Sigmoid colon (tissue), 7 donors: ENCODE measurements at places on chromosomes 5 and 9. TPM values are rescaled to one million over a fixed set of nuclear protein-coding genes. Genes with fewer than 3 reads are reported as not detected.
A peak's percentile ranks its signal among the peaks of the same experiment; 100 is the strongest.

DNA sequence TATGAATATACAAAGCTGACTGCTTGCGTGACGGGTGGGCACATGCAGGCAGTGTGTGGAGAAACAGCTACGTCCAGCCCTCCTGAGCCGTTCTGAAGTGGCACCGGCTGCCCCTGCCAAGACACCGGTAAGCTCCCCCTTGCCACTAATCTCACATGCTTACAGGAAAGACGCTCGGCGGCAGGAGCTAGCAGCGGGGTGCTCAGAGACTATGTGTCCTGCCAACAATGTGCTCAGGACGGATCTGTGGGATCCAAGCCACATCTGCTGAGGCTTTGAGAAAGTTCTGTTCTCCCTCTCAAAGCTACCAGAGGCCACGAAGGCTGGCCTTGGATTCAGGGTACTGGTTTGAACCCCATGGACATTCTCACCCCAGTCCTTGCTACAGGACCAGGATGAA lies 157.2 kb upstream of the PHYKPL start:
- peaks cover 51% of the 10 kb centered on the region for H3K27me3 ChIP-seq
- H3K27ac ChIP-seq, result no peak overlapping the region
- no peaks in the 10 kb centered on the region for H3K4me1 ChIP-seq
- no peak overlapping the region for H3K4me3 ChIP-seq

- no peaks in the 10 kb centered on the region for H3K36me3 ChIP-seq
- no peak for DNase-seq
- H3K27ac ChIP-seq, result peak overlapping the region; percentile 25
- H3K4me1 ChIP-seq, result peaks cover 42% of the 10 kb centered on the region
Observed at GRCh38 chr9:106896695-106897094, 33.7 kb downstream of the ZNF462 start.

DNA sequence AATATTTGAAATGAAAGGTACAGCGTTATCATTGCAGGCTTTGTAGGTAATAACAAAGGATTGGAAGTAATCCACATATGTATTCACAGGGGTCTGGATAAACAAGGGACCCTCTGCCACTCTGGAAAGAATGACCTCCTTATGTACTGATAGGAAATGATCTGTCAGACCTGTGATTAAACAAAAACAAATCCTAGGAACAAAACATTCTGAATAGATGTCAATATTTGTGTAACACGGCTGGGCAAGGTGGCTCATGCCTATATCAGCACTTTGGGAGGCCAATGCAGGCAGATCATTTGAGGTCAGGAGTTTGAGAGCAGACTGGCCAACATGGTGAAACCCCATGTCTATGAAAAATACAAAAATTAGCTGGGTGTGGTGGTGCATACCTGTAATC lies 42.3 kb downstream of the NSUN2 start:
- H3K36me3 ChIP-seq, result no peaks in the 10 kb centered on the region
- no peak overlapping the region for H3K27ac ChIP-seq
- no peaks in the 10 kb centered on the region for H3K4me1 ChIP-seq
- no peaks in the 10 kb centered on the region for H3K27me3 ChIP-seq

DNA sequence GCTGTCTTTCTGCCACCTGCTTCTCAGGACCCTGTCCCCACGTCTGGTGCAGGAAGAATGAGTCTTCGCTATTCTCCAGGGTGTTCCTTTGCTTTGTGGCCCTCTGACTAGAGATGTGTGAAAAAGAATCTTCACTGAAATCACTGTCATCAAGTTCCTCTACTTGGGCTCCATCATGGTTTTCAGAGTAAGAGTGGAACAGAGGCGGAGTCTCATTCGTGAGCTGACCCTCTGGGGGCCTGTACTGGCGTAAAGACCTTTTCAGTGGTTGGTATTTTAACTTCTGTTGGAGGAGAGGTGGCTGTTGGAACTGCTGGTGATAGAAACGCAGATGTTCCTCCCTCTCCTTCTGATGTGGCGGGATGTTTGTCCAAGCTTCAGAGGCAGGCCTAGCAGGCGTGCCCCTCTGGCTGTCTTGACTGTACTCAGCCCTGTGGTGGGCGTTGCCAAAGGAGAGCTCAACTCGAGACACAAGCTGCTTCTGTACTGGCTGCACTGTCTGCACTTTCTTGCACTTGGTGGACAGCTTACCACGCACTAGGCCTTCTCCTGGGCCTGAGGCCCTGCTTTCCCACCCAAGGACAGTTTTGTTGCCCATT lies 72.0 kb downstream of the KIF24 start:
- no peaks in the 10 kb centered on the region for H3K4me1 ChIP-seq
- DNase-seq, result no peak
- no peaks in the 10 kb centered on the region for H3K27me3 ChIP-seq
- peaks cover 2% of the 10 kb centered on the region for H3K36me3 ChIP-seq
- no peak overlapping the region for H3K4me3 ChIP-seq
- H3K27ac ChIP-seq, result no peak overlapping the region

DNA sequence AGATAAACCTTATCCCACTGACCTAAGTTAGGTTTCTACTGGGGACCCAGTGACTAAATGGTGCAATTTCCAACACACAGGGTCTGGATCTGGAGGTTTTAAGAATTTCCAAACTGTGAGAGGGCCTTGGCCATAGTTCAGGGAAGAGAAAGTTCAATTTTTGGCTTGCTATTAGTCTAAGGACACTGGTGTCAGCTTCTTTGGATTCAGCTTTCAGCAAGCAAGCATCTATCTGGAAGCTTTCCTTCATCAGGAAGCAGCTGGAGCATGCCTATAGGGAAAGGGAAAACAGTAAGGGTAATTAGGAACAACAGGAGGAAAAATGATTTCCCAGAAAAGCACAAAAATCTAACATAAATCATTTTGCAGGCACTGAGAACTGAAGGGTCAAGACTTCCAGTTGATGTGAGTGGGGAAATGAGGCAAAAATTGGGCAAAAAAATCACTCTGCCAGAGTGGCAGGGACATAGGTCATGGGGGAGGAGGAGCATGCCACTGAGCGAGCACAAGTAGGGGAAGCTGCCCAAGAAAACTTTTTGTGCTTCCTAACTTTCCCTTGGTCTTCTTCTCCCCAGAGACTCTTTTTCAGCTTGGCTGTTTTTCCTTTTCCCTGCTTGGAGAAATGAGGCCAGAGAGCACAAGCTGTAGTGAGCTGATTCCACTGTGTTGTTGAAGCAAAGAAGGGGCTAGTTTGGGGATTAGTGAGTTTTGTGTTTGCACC lies 299.6 kb downstream of the FGF10 start:
- peak overlapping the region; percentile 50 for H3K27ac ChIP-seq
- H3K4me1 ChIP-seq, result no peaks in the 10 kb centered on the region
- no peak overlapping the region for H3K4me3 ChIP-seq
- H3K27me3 ChIP-seq, result no peaks in the 10 kb centered on the region
- no peak for DNase-seq

DNA sequence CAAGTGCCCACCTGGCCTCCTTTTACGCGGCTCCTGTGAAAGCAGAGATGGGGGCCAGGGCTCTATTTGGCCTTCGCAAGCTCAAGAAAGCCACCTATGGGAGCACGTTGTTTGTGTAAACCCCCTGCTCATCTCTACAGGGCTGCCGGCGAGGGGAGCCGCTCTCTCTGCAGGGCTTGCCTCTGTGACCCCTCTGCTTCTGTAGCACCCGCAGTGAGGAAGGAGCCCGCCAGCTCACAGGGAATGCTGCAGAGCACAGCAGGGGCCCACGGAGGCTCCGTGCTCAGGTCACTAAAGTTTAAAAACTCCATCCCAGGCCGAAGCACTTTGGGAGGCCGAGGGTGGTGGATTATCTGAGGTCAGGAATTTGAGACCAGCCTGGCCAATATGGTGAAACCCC lies 376.8 kb downstream of the IRX2 start:
- H3K36me3 ChIP-seq, result no peaks in the 10 kb centered on the region
- H3K4me3 ChIP-seq, result no peak overlapping the region
- H3K27me3 ChIP-seq, result no peaks in the 10 kb centered on the region
- DNase-seq, result no peak

DNA sequence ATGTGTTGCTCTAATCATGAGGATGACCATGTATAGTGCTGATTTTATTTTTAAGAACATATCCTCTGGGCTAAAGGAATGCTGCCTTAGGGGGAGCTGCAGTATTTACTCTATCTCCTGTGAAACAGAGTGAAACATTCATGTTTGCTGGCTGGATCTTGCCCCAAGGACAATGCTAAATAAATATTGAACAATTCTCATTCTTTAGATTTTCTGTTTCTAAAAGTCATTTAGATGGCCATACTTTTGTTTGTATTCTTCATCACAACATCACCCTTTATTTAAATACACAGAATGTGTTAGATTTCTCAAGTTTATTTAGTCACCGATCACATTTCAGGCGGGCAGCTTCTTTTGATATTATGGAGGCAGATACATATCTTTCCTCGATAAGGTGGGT lies 103.3 kb downstream of the ARHGEF28 start:
- H3K27me3 ChIP-seq, result no peaks in the 10 kb centered on the region
- H3K4me3 ChIP-seq, result no peak overlapping the region
- H3K27ac ChIP-seq, result peak overlapping the region; percentile 74
- no peak for DNase-seq
- peaks cover 10% of the 10 kb centered on the region for H3K4me1 ChIP-seq

- H3K27ac ChIP-seq, result no peak overlapping the region
- peaks cover 100% of the 10 kb centered on the region for H3K36me3 ChIP-seq
- no peaks in the 10 kb centered on the region for H3K27me3 ChIP-seq
- no peak overlapping the region for H3K4me3 ChIP-seq
Observed at GRCh38 chr9:89339807-89340206, 21.5 kb downstream of the SECISBP2 start.

- no peak overlapping the region for H3K4me3 ChIP-seq
- no peaks in the 10 kb centered on the region for H3K4me1 ChIP-seq
- H3K27ac ChIP-seq, result no peak overlapping the region
- no peak for DNase-seq
- H3K27me3 ChIP-seq, result no peaks in the 10 kb centered on the region
Observed at GRCh38 chr5:105817914-105818313, 1852.8 kb downstream of the EFNA5 start.

GRCh38 chr5:31485376-31486207 lies 46.3 kb downstream of the DROSHA start:
- no peak overlapping the region for H3K27ac ChIP-seq
- H3K27me3 ChIP-seq, result no peaks in the 10 kb centered on the region

GRCh38 chr9:125121146-125121545 lies 22.2 kb downstream of the SCAI start:
- no peak overlapping the region for H3K4me3 ChIP-seq
- H3K27me3 ChIP-seq, result no peaks in the 10 kb centered on the region
- no peaks in the 10 kb centered on the region for H3K36me3 ChIP-seq
- H3K27ac ChIP-seq, result no peak overlapping the region
- H3K4me1 ChIP-seq, result peaks cover 14% of the 10 kb centered on the region

DNA sequence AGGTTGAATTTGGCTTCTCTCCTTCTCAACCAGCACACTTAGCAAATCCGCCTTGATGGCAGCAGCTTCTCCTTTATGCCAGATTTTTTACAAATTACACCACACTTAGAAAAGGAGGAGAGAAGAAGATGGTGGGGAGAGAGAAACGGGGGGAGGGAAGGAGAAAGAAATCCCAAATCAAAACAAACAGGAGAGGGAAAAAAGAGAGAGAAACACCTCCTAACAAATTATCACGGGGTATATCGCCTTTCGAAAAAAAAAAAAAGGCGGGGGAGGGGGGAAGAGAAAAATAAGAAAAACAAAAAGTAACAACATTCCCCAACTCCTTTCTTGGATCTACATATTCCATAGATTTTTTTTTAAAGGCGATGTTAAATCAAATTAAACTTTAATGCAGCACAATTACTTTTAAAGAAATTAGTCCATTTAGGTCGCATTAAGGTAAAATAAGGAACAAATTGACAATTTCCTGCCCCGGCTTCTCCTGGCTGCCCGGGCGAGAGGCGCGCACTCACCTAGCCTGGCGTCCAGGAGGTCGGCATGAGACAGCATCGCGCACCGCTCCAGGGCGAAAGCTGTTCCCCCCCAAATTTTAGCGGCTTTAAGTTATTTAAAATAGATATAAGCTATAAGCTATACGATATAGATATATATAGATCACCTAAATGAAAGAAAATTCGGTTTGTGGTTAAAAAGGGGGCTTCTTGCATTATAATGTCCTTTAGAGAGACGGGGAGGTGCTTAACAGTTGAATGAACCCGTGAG lies at the start of gene OTP:
TSS of gene OTP (minus strand) at position 716 of the 765 bp plus-strand sequence. CDS start at position 552, 164 bp downstream.
- H3K27ac ChIP-seq, result no peak within 1 kb of the TSS
- DNase-seq, result no peak
- H3K4me1 ChIP-seq, result no peaks in the 10 kb centered on the region
- no peak within 1 kb of the TSS for H3K4me3 ChIP-seq
- no peaks in the 10 kb centered on the region for H3K36me3 ChIP-seq

GRCh38 chr5:92635001-92635461 lies 946.0 kb downstream of the NR2F1-AS1 start:
- H3K27me3 ChIP-seq, result no peaks in the 10 kb centered on the region
- H3K4me3 ChIP-seq, result no peak overlapping the region
- H3K36me3 ChIP-seq, result no peaks in the 10 kb centered on the region
- DNase-seq, result no peak

- no peaks in the 10 kb centered on the region for H3K27me3 ChIP-seq
- DNase-seq, result no peak
- no peak overlapping the region for H3K4me3 ChIP-seq
- H3K4me1 ChIP-seq, result no peaks in the 10 kb centered on the region
Observed at GRCh38 chr5:173726846-173727557, 110.6 kb upstream of the BOD1 start.

DNA sequence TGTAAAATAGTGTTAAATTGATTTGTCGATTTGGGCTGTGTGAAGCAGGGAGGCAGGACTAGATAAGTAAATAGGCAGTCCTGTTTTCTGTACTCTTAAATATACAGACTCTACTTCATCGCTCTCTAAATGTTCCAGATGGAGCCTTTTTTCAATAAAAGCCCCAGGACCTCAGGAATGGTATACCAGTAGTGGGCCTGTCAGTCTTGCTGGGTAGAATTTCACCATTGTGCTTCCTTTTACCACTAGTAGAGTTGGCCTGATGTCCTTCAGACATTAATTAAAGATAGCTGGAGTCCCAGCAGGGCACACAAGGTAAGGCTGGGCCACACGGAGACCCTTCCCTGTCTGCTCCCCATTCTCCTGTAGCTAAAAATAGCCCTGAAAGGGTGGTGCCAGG lies 6.0 kb downstream of the SNX18 start:
- no peak for DNase-seq
- peak overlapping the region; percentile 65 for H3K27ac ChIP-seq
- no peaks in the 10 kb centered on the region for H3K36me3 ChIP-seq

DNA sequence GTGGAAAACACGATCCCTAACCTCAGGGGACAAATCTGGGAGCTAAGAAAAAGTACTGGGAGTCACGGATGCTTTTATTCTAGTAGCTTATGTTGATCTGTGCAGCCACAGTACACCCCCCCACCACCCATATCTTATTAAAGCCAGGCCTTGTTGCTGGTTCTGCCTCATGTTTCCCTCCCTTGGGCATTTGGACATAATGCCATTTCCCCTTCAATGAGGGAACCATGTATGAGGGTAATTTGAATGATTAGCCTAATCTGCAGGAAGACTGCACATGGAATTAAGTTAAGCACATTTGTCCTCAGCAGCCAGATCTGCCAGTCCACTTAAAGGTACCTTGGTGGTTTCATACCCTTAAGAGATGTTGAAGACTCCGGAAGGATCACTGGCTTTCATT lies 102.0 kb downstream of the ARHGAP26 start:
- no peaks in the 10 kb centered on the region for H3K27me3 ChIP-seq
- no peaks in the 10 kb centered on the region for H3K36me3 ChIP-seq
- peaks cover 30% of the 10 kb centered on the region for H3K4me1 ChIP-seq
- DNase-seq, result no peak

The ERAP2 gene
- polyA plus RNA-seq, result 44.9 TPM

The LMAN2 gene
- 62.5 TPM for polyA plus RNA-seq

The FAM78A gene
- polyA plus RNA-seq, result 11.9 TPM

The SLC6A19 gene
- 6.6 TPM for polyA plus RNA-seq

The PPP2R2B gene
- not detected for polyA plus RNA-seq

The ARHGEF37 gene
- 7.0 TPM for polyA plus RNA-seq

The SNCAIP gene
- polyA plus RNA-seq, result 1.2 TPM

The CDO1 gene
- 6.3 TPM for polyA plus RNA-seq

The ECM2 gene
- polyA plus RNA-seq, result 1.2 TPM

The ADRB2 gene
- polyA plus RNA-seq, result not detected

The OTULINL gene
- polyA plus RNA-seq, result 10.2 TPM

The OTP gene
- polyA plus RNA-seq, result not detected
